ENCODE measurements at places on chromosomes 6 and 20. TPM values are rescaled to one million over a fixed set of nuclear protein-coding genes. Genes with fewer than 3 reads are reported as not detected.

GRCh38 chr20:60583741-60584140 is 625.5 kb downstream of the CDH26 start:
- H3K36me3 ChIP-seq = no peaks in the 10 kb centered on the region
- H3K4me3 ChIP-seq = no peak overlapping the region
- H3K27ac ChIP-seq = peak overlapping the region; percentile 51
- DNase-seq = no peak
- H3K27me3 ChIP-seq = no peaks in the 10 kb centered on the region

GRCh38 chr20:391041-391711 is 10.6 kb downstream of the TRIB3 start:
- no peak for DNase-seq
- no peaks in the 10 kb centered on the region for H3K4me1 ChIP-seq
- no peaks in the 10 kb centered on the region for H3K27me3 ChIP-seq
- peaks cover 56% of the 10 kb centered on the region for H3K36me3 ChIP-seq

GRCh38 chr6:33049323-33050013 is 24.0 kb downstream of the HLA-DPA1 start:
- H3K4me3 ChIP-seq = no peak overlapping the region
- H3K27ac ChIP-seq = no peak overlapping the region
- H3K36me3 ChIP-seq = no peaks in the 10 kb centered on the region
- H3K27me3 ChIP-seq = no peaks in the 10 kb centered on the region

GRCh38 chr6:166989427-166990032 is 9.7 kb upstream of the CEP43 start:
- no peak overlapping the region for H3K27ac ChIP-seq
- no peak for DNase-seq
- H3K4me1 ChIP-seq = no peaks in the 10 kb centered on the region
- H3K4me3 ChIP-seq = no peak overlapping the region

DNA sequence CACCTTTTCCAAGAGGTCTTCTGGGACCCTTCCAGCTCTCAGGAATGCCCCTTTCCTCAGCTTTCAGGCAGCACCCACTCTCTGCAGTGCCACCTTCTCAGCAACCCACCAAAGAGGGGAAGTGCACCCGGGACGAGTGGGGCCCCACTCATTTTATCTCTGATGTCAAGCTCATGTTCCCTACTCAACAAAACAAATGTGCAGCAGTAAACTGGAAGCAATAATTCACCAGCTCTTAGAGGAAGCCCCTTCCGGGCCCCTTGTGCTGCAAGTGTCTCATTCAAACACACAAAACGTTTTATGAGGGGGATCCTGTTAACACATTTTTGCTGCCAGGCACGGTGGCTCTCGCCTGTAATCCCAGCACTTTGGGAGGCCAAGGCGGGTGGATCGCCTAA is 13.6 kb downstream of the GFOD1 start:
- no peak overlapping the region for H3K27ac ChIP-seq
- H3K4me1 ChIP-seq = peaks cover 16% of the 10 kb centered on the region
- DNase-seq = no peak
- H3K27me3 ChIP-seq = no peaks in the 10 kb centered on the region
- no peaks in the 10 kb centered on the region for H3K36me3 ChIP-seq

DNA sequence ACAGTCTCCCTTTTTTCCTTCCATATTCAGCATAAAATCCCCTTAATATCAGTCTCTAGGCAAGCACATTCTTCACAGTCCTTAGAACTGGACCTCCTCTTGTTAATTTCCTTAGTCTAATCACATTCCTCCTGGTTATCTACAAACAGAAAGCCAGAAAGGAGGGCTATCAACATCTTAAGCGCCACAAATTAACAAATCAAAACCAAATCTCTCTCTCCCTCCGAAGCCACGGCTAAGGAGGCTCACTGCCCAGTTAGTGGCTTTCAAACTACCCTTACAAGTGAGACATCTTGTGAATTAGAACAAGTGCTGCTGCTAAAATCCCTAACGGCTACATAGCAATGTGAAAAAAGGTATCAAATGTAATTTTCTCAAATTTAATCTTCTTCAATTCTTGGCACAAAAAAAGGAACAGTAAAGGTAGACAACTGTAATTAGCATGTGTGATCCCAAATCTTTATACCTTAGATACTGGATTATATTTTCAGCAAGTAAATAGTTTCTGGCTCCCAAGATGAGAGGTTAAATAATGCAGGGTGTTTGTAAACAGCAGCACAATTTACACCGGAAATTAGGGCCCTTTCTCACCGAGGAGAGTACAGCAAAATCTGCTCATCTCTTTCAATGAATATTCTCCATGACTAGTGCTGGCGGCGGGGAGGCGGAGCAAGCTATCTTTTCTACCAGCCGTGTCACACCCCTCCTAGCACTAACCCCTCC is 1.4 kb upstream of the TRIM39 start:
- peak; percentile 75 for DNase-seq
- H3K27ac ChIP-seq = no peak overlapping the region
- peaks cover 12% of the 10 kb centered on the region for H3K36me3 ChIP-seq
- peak overlapping the region; percentile 83 for H3K4me3 ChIP-seq
- H3K27me3 ChIP-seq = no peaks in the 10 kb centered on the region

GRCh38 chr6:7528565-7528964 is 12.9 kb upstream of the DSP start:
- no peaks in the 10 kb centered on the region for H3K4me1 ChIP-seq
- peaks cover 3% of the 10 kb centered on the region for H3K27me3 ChIP-seq
- DNase-seq = no peak
- no peak overlapping the region for H3K27ac ChIP-seq
- no peaks in the 10 kb centered on the region for H3K36me3 ChIP-seq

DNA sequence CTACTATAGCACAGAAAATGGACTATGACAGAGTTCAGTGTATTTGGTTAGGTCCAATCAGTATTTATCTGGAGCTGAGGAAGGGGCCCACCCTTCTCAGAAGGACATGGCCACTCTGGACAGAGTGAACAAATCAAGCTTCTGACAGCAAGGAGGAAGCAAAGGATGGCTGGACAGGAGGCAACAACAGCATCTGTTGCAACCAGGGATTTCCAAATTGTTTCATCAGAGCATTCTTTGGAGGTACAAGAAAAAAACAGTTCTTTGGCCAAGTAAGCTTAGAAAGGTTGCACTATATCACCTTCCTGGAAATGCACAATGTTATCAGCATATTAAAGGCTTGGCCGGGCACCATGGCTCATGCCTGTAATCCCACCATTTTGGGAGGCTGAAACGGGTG is 118.7 kb upstream of the SLC22A16 start:
- H3K27ac ChIP-seq = no peak overlapping the region
- no peaks in the 10 kb centered on the region for H3K4me1 ChIP-seq
- no peaks in the 10 kb centered on the region for H3K36me3 ChIP-seq
- no peaks in the 10 kb centered on the region for H3K27me3 ChIP-seq
- no peak for DNase-seq
- H3K4me3 ChIP-seq = no peak overlapping the region

DNA sequence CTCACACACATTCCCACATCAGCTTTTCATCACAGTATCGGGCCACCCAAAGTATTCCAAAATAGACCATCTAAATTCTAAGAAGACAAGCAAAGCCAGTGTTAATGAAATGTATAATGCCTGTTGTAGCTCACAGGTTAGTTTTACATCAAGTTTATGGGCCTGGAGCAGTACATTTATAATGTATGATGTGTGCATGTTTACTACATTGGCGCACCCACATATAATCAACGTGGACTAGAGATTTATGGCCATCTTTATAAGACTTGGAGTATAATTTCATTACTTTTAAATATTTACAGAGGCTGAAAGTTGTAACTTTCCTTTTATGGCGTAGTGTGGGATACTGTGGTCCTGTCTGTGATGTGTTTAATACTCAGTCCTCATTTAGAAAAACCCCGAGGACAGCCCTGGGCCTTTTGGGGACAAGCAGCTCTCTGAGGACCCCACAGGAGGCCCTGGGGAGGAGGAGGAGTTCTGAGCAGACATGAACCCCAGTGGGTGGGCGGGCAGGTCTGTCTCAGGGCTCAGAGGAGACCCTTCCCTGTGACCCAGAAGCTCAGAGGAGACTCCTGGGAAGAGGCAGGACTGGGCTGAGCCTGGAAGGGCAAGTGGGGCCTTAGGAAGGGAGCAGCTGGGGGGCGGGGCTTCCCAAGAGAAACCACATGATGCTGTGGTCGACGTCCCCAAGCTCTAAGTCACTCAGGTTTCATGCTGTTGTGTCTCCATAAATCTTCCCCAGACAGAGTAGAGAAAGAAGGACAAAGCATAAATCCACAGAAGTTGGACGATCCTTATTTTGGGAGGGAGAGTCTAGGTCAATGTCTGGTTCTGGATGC is 232.1 kb downstream of the PREX1 start:
- H3K4me1 ChIP-seq = no peaks in the 10 kb centered on the region
- H3K36me3 ChIP-seq = no peaks in the 10 kb centered on the region
- H3K4me3 ChIP-seq = no peak overlapping the region

GRCh38 chr6:149212892-149213801 is 104.4 kb upstream of the TAB2 start:
- DNase-seq = no peak
- peaks cover 27% of the 10 kb centered on the region for H3K4me1 ChIP-seq
- H3K36me3 ChIP-seq = no peaks in the 10 kb centered on the region
- no peak overlapping the region for H3K4me3 ChIP-seq
- H3K27me3 ChIP-seq = no peaks in the 10 kb centered on the region

DNA sequence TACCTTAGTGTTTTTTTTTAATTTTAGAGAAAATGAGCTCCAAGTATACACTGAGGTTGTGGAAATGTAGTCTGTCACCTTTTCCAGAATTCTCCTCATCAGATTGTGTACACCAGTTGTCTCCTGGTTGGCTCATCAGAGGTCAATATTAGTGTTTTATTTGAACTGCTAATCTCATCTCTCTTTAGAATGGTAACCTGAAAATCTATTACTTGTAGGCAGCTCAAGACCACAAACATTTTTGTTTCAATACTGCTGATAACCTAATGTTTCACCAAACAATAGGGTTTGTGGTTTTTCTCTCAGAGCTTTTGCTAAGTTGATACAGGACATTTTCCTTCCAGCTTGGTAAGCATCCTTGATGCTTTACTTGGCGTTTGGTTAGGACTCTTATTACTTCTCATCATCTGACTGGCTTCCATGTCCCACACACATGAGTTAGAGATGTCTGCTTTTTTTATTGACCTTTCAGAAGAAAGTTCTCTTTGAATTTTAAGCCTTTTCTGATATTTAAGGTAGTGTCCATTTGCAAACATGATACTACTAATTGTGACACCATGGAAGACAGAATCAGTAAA is 15.1 kb downstream of the ADGRG6 start:
- no peaks in the 10 kb centered on the region for H3K4me1 ChIP-seq
- no peak overlapping the region for H3K4me3 ChIP-seq
- no peak for DNase-seq
- H3K27me3 ChIP-seq = no peaks in the 10 kb centered on the region

GRCh38 chr6:165884813-165885765 is 222.0 kb upstream of the PDE10A start:
- H3K27ac ChIP-seq = no peak overlapping the region
- no peaks in the 10 kb centered on the region for H3K36me3 ChIP-seq
- no peak overlapping the region for H3K4me3 ChIP-seq
- no peaks in the 10 kb centered on the region for H3K27me3 ChIP-seq
- peak; percentile 96 for DNase-seq
- no peaks in the 10 kb centered on the region for H3K4me1 ChIP-seq

The TXLNB gene
- 7.1 TPM for total RNA-seq

The MBOAT1 gene
- 18.5 TPM for total RNA-seq

The GMPR gene
- 16.7 TPM for total RNA-seq

The OR2B6 gene
- not detected for total RNA-seq

The GSTA4 gene
- 98.8 TPM for total RNA-seq

The CTAGE9 gene
- not detected for total RNA-seq

The LY6G6D gene
- 1.1 TPM for total RNA-seq
